ENCODE measurements at places on chromosomes 2 and 18.

DNA sequence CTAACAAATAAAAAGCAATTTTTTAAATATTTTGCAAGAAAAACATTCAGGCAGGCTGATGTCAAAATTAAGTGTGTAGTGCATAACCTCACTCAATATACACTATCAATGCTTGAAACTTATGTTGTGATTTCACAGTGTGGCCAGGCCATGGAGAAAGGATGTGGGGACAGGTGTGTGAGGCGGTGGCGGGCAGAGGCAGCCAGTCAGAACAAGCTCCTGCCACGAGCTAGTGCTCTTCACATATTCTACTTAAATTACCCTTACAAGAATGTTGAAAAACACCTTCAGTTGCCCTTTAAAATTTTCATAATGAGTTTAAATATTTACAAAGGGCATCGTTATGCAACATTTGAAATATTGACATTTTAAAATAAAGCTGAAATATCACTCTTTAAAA, 43.2 kb downstream of the CYB5A start:
- DNase-seq, result no peak

GRCh38 chr2:43542285-43542933, 53.4 kb downstream of the THADA start:
- DNase-seq, result no peak

DNA sequence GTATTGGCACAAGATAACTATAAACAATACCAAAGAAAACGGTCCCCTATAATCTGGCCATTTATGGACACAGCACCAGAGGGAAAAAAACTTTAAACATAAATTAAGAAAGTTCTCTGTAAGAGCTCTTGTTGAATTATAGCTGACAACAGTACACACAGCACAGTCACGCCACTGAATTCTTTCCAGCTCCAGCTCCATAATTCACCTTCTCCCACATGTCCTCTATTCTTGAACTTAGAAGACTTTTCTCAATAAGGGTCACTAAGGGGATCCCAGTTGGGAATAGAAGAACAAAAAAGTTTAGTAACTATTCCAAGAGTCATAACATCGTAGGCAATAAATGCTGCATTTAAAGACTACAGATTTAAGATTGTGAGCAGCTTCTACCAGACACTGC, 124.6 kb upstream of the CYP1B1 start:
- DNase-seq, result no peak

DNA sequence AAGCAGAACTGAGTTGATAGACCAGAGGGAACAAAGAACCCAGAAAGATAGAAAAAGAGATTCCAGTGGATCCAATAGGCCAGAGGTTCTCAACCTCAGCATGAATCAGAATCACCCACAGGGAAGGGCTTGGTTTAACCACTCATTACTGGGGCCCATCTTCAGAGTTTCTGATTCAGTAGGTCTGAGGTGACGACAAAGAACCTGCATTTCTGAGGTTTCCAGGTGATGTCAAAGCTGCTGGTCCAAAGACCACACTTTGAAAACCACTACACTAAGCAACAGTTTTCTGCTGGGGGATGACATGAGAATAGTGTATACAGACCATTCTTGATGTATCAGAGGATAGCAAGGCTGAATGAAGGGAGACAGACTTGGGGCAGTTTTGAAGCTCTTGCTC, 296.9 kb upstream of the STON1 start:
- DNase-seq, result no peak

All from NCI-H446 (cell line).